ENCODE measurements at places on chromosomes 11 and 22.
A peak's percentile ranks its signal among the peaks of the same experiment; 100 is the strongest.

- no peak for DNase-seq
Observed at GRCh38 chr11:63793161-63793560, 20.1 kb upstream of the SPINDOC start.

GRCh38 chr11:15379483-15379882 lies 264.8 kb downstream of the INSC start:
- no peak for DNase-seq

- no peak for DNase-seq
Observed at GRCh38 chr22:40618400-40618799, 18.1 kb downstream of the MRTFA start.

DNA sequence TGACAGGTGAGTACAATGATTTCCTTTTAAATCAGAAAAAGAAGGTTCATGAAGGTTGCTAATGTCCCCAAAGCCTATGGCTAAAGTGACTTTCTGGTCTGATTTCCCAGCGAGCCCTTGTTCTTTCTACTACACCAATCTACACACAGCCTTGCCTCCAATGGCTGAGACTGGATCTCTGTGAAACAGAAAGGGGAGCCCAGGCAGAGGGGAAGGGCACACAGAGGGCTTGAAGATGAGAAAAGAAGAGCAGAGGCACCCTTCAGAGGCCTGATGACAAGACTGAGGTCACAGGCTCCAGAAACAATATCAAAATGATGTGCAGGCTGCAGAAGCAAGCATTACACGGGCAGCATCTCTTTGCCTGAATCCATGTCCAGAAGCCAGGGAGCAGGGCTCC lies 1.5 kb downstream of the SYN3 start:
- DNase-seq = no peak

GRCh38 chr11:68904248-68904847 lies 657 bp downstream of the IGHMBP2 start:
- DNase-seq = peak; percentile 2

Data from stimulated activated naive CD4-positive, alpha-beta T cell (primary cell).